ENCODE measurements at places on chromosomes 7 and 10.

- DNase-seq, result no peak
These were observed 46.2 kb upstream of the SLC39A12 start for GRCh38 chr10:17905491-17905890.

GRCh38 chr7:95001815-95002561 lies 94.6 kb downstream of the PPP1R9A start:
- DNase-seq, result no peak

DNA sequence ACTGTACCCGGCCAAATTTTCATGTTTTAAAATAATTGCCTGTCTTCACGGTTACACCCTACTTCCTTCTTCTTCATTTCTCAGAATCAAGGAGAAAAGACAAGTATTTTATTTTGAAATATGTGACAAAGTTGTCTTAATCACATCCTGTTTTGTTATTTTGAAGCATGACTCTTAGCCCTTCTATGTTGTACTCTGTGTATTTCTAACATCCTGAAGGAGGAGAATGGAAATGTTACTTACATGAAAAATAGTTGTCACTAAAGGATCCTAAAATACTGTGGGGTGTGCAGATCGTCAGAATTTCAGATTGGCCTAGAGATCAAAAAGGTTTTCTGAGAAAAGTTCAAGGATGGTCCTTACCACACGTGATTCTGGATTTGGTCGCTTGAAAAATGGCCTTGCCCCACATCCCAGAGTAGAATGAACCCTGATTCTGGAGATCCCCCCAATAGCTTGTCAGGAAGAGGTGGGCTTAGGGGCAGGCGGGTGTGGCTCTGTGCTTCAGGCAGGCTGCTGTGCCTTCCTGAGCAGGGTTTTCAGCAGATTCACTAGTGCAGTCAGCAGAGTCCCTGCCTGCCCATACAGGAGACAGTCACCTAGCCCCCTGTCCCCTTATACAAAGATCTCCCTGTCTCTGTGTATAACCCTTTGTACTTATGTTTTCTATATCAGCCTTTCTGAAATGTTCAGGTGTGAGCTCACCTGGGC lies 8.6 kb downstream of the UPP1 start:
- DNase-seq, result no peak

- DNase-seq, result no peak
These were observed 38.1 kb upstream of the DUSP5 start for GRCh38 chr10:110459600-110459999.

DNA sequence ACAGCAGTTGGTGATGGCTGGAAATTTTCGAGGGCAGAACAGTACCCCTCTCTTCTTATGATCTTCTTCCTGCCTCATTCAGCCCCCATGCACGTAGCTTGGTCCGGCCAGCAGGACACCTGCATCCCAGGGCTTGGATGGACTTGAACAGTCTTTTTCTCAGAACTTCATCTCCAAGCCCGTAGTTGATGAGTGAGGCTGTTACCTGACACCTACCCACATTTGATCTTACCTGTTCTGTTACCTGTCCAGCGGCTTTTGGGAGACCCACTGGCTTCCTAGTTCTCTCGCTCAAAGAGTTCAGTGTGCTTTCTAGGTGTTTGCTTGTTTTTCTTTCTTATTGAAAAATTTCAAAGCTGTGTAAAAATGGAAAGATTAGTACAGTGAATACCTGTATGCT lies 212.2 kb downstream of the CUX1 start:
- DNase-seq, result no peak

DNA sequence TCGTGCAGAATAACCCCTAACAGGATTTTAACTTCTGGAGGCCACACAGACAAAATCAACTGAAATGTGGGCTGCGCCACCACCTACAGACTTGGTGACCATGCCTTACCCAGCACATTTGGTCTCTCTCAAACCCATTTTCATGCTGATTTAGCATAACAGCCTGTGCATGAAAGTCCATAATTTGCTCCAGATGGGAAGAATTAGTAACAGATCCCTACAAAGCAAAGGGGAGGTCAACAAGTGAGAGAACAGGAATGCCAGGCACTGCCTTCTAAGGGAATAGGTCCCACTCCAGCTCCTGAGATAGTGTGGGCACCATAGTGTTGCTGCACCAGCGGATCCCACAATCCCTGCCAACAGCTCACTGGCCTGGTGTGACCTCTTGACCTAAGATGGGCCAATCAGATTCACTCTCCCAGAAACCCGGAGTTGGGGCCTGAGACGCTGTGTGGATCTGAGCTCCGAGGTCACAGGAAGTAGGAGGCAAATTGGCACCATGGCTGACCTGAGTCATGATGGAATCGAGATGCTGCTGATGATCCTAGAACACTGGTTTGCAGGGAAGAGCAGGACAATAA lies 32.4 kb downstream of the SLIT1 start:
- DNase-seq, result no peak

GRCh38 chr7:47580175-47580706 lies 1.7 kb downstream of the TNS3 start:
- DNase-seq, result no peak

- no peak for DNase-seq
These were observed 388.3 kb upstream of the ETV1 start for GRCh38 chr7:14377646-14378266.
